ENCODE measurements at places on chromosomes 7 and 10. TPM values are rescaled to one million over a fixed set of nuclear protein-coding genes. Genes with fewer than 3 reads are reported as not detected.

The CALML5 gene
- not detected for polyA plus RNA-seq

The CUBN gene
- polyA plus RNA-seq: 0.92 TPM

The DPP6 gene
- polyA plus RNA-seq: not detected

The VOPP1 gene
- 31.5 TPM for polyA plus RNA-seq

The SPDYE6 gene
- 0.25 TPM for polyA plus RNA-seq

The HSPA12A gene
- not detected for polyA plus RNA-seq

The PLXNA4 gene
- 1.2 TPM for polyA plus RNA-seq

The NEUROD6 gene
- not detected for polyA plus RNA-seq

The NKX6-2 gene
- 0.66 TPM for polyA plus RNA-seq

The CCDC3 gene
- polyA plus RNA-seq: not detected

The CTNNA3 gene
- not detected for polyA plus RNA-seq

The PCLO gene
- not detected for polyA plus RNA-seq

The FAM24B gene
- polyA plus RNA-seq: 3.5 TPM

The FAM25A gene
- polyA plus RNA-seq: not detected

The IDI2 gene
- polyA plus RNA-seq: not detected

The AGR2 gene
- not detected for polyA plus RNA-seq

The TAF5 gene
- polyA plus RNA-seq: 2.6 TPM

The CHAT gene
- not detected for polyA plus RNA-seq

The ADRA2A gene
- polyA plus RNA-seq: not detected

The NANOS1 gene
- not detected for polyA plus RNA-seq

The THSD7A gene
- polyA plus RNA-seq: not detected

The CUEDC2 gene
- polyA plus RNA-seq: 76.9 TPM

The CPVL gene
- 0.84 TPM for polyA plus RNA-seq

The SPDYE5 gene
- not detected for polyA plus RNA-seq

The HMX2 gene
- polyA plus RNA-seq: not detected

The OAT gene
- polyA plus RNA-seq: 81.1 TPM

The DNAJB9 gene
- polyA plus RNA-seq: 47.1 TPM

The GPR146 gene
- polyA plus RNA-seq: 3.8 TPM

The NAPEPLD gene
- 4.9 TPM for polyA plus RNA-seq

The BTBD16 gene
- polyA plus RNA-seq: not detected

The KBTBD2 gene
- 16.2 TPM for polyA plus RNA-seq

The PKD2L1 gene
- not detected for polyA plus RNA-seq

The IGF2BP3 gene
- polyA plus RNA-seq: 0.64 TPM

The OR9A2 gene
- polyA plus RNA-seq: not detected

The SMKR1 gene
- 7.8 TPM for polyA plus RNA-seq

The COL28A1 gene
- polyA plus RNA-seq: not detected

The PSD gene
- polyA plus RNA-seq: 5.3 TPM

The PTPRN2 gene
- 1.5 TPM for polyA plus RNA-seq

The C10orf95 gene
- polyA plus RNA-seq: 0.68 TPM

The CAMK2G gene
- 5.1 TPM for polyA plus RNA-seq

The ZNF503 gene
- not detected for polyA plus RNA-seq

All from naive thymus-derived CD8-positive, alpha-beta T cell (primary cell).